ENCODE measurements at places on chromosomes 3 and 15.

- no peak for DNase-seq
Observed at GRCh38 chr3:171879472-171879871, 36.3 kb downstream of the TMEM212 start.

- no peak for DNase-seq
Observed at GRCh38 chr3:179098388-179099077, 26.9 kb upstream of the ZMAT3 start.

GRCh38 chr3:98552232-98553020, 20.6 kb downstream of the GPR15 start:
- no peak for DNase-seq

DNA sequence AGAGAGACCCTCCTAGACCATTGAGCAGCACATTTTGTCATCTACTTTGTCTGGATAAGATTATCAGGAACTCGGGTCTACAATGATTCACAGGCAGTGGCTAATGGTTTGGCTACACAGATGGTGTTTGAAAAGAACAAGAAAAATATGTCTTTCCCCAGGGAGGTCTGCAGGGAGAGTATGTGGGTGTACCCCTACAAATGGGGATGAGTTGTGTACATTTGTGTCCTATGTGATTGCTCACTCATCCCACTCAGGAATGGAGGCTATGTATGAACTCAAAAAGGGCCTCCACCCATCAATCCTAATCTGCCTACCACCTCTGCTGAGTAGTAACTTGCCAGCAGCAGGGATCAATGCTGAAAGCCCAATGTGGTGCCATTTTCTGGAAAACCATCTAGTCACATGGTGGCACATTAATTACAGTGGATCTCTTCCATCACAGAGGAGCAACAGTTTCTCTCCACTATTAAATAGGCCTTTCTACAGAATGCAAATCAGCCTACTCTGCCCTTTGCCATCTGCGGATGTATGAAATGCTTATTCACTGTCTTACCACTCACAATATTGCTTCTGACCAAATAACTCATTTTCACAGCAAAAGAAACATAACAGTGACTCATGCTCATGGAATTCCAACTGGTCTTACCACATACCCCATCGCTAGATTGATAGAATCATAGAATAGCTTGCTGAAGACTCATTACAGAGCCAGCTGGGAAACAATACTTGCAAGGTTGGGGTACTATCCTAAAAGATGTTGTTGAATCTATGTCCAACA, 48.3 kb upstream of the TRIM42 start:
- DNase-seq, result no peak

- no peak for DNase-seq
Observed at GRCh38 chr15:60651101-60651500, 172.2 kb upstream of the ICE2 start.

DNA sequence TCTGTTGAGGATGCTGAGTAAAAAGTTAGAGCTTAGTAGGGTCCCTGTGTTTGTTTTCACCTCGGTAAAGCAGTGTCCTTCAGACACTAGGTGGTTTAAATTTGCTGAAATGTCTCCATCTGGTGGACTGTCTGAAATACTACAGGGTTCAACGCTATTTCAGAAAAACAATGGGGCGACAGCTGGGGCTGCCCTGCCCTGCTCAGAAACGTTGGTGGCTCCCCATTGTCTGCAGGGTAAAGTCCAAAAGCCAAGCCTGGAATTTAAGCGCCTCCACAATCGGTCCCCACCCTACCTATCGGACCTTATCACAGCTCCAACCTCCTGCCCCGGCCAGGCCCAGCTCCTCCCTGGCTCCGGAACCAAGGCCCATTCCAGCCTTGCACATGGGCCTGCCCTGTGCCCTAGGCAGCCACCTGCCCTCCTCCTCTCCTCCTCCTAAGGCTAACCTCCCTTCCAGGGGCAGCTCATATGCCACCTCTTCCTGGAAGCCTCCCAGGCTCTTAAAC, 4.3 kb upstream of the TSEN2 start:
- no peak for DNase-seq

GRCh38 chr15:53833134-53833624, 73.7 kb upstream of the WDR72 start:
- DNase-seq, result no peak

GRCh38 chr15:46410705-46411104, 775.9 kb downstream of the SQOR start:
- no peak for DNase-seq

GRCh38 chr15:58538225-58538727, 106.5 kb downstream of the LIPC start:
- no peak for DNase-seq

Measured in bone marrow (tissue), 2 donors.